CD4-positive, alpha-beta T cell (primary cell): ENCODE measurements at places on chromosomes 7 and 10. TPM values are rescaled to one million over a fixed set of nuclear protein-coding genes. Genes with fewer than 3 reads are reported as not detected.

Gene CPA4
- not detected for total RNA-seq

Gene SPDYE8
- total RNA-seq, result not detected

Gene KLHL7
- 19.6 TPM for total RNA-seq

Gene LRGUK
- 0.27 TPM for total RNA-seq

Gene THSD7A
- total RNA-seq, result not detected

Gene OLAH
- 0.34 TPM for total RNA-seq

Gene NAT16
- not detected for total RNA-seq

Gene SPDYE6
- not detected for total RNA-seq

Gene CRPPA
- 1.1 TPM for total RNA-seq

Gene ABCB4
- not detected for total RNA-seq

Gene DPYSL4
- total RNA-seq, result 0.96 TPM

Gene SEMA4G
- 1.6 TPM for total RNA-seq

Gene NDUFB8
- 155 TPM for total RNA-seq

Gene HGF
- not detected for total RNA-seq

Gene AMPH
- total RNA-seq, result not detected

Gene SFRP4
- not detected for total RNA-seq

Gene TMEM196
- not detected for total RNA-seq

Gene TRIM50
- 0.17 TPM for total RNA-seq

Gene PPP1R17
- total RNA-seq, result not detected

Gene TRPV5
- not detected for total RNA-seq

Gene SEMA3D
- total RNA-seq, result not detected

Gene MKX
- total RNA-seq, result not detected

Gene ITIH2
- total RNA-seq, result not detected

Gene PNLIP
- total RNA-seq, result not detected

Gene ARL5B
- total RNA-seq, result 12.4 TPM

Gene CDC14C
- not detected for total RNA-seq

Gene COL26A1
- total RNA-seq, result not detected

Gene CALML5
- not detected for total RNA-seq

Gene RASA4
- 42.1 TPM for total RNA-seq

Gene TMEM270
- not detected for total RNA-seq

Gene TSPAN13
- 0.25 TPM for total RNA-seq

Gene WBP1L
- 6.5 TPM for total RNA-seq

Gene CTAGE8
- total RNA-seq, result 0.30 TPM

Gene RSU1
- total RNA-seq, result 26.2 TPM

Gene EBF3
- not detected for total RNA-seq

Gene ZNF117
- 1.9 TPM for total RNA-seq

Gene EZH2
- total RNA-seq, result 17.6 TPM

Gene GIMAP4
- total RNA-seq, result 20.7 TPM

Gene SFRP5
- not detected for total RNA-seq

Gene ZNF488
- total RNA-seq, result not detected
